NCI-H1436 treated with DMSO at 0.1 percent for 48 hours (cell line): ENCODE measurements at places on chromosomes 1 and 21.

DNA sequence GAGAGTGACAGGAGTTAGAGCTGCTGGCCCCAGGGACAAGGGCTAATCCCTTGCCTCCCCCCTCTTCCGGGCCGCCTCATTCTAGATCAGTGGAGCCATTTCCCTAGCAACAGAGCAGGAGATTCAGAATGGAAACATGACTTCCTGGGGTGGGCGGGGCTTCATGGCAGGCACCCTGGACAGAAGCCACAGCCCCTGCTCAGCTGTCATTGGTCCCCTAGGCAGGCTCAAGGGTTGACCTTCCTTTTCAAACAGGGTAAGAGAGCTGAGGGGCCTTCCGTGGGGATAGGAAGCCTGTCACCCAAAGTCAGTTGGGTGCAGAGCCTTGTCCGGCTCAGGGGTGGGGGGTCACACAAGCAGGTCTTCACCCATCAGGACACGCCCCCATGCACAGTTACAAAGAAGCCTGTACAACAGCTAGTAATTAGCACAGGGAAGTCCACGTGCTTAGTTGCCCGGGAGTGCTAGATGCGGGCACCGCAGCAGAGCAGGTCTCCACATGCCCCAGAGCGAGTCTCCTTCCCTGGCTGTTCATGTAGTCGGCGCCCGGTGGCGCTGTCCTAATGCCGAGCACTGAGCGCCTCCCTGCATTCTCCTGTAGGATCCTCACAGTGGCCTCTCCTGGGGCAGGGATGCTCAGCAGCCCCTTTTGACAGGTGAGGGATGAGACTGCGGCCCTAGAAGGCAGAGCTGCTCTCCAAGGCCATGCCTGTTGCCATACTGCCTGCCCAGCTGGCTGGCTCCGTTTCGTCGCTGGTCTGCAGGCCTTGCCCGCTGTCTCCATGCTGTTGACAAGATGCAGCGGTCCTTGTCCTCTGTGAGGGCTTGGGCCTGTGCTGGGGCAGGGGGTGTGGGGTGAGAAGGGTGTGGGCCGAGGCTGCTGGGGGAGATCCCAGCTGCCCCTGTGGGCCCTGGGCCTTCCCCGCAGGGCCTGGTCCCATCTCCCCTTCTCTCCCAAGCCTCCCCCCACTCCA is 5.1 kb downstream of the TMEM201 start:
- DNase-seq: peak; percentile 76

GRCh38 chr1:162065016-162065415 is 4.5 kb upstream of the NOS1AP start:
- no peak for DNase-seq

DNA sequence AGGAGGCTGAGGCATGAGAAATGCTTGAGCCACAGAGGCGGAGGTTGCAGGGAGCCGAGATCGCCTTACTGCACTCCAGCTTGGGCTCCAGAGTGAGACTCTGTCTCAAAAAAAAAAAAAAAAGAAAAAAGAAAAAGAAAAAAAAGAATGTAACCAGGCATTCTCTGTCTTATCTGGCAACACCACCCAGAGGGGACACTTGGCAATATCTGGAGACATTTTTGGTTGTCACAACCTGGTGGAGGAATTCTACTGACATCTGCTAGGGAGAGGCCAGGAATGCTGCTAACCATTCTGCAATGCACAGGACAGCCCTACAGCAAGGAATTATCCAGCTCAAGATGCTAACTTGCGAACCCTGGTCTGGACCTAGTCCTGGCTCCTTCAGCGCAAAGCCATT is 2.3 kb upstream of the CNR2 start:
- DNase-seq: no peak

- DNase-seq: no peak
Measured at GRCh38 chr1:201740086-201740541, 88.8 kb upstream of the IPO9 start.
